Natural killer cell (primary cell): ENCODE measurements at places on chromosomes 7 and 10.
A peak's percentile ranks its signal among the peaks of the same experiment; 100 is the strongest.

DNA sequence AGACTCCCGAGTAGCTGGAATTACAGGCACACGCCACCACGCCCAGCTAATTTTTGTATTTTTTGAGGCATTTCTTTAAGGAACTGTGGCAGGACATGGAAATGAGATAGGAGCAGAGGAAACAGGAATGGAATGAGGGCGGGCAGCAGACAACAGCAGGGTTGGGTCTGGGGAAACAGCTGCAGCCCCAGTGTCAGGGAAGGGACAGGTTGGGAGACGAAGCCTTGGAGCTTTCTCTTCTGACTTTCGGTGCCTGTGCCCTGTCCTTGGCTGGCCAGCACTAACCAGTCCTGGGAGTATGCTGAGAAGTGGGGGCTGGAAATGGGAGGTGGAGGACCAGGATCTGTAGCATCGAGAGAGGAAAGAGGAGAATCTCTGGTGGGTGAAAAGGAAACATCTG, 47.4 kb downstream of the ATOH7 start:
- DNase-seq, result no peak

DNA sequence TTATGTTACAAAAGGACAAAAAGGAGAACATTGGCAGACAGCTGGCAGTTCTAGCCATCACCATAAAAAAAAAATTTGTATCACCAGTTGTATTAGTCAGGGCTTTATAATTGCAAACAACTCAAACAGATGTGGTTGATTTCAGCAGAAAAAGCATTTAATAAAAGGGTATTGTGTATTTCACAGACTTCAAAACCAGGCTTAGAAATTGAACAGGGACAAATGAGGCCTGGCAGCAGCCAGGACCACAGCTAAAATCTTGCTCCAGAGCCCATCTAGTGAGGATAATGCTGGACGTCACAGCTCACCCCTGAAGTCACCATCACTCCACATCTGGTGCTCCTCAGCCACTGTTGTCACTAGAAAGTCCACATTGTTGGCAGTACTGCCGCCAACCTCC, 52.9 kb upstream of the CALD1 start:
- no peak for DNase-seq

DNA sequence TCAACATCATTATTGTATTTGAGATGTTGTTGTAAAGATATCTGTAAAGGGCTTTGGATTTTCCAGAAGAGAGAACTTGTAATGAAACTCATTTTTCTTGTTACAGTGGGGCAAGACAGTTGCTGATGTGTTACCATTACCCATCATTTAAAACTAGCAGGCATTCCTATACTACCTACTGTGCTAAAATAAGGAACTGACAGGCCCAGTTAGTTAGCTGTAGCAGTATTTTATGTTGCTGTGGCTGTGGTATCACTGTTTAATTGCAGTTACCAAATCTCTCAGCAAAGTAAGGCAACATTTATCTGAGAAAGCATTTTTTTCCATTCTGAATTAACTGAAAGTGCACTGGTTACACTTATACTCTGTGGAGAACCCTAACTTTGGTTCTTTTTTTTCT, 9.9 kb downstream of the ST7 start:
- DNase-seq, result no peak

DNA sequence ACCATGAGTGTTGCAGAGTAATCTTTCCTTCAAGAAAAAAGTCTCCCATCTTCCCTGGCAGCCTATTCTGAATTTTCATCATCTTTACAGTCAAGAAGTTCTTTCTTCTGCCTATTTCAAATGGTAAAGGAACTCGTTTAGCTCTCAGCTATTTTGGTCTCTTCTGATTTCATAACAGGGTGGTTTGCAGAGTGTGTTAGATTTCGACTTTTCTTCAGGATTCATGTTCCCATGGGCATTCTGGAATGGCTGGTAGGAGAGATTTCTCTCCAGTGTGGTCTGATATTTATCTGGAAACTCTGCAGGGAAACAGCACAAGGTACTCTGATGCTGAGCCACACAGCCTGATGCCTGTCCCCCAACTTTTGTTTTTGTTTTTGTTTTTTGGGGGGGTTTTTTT, 111.1 kb upstream of the FAM171A1 start:
- DNase-seq, result no peak

DNA sequence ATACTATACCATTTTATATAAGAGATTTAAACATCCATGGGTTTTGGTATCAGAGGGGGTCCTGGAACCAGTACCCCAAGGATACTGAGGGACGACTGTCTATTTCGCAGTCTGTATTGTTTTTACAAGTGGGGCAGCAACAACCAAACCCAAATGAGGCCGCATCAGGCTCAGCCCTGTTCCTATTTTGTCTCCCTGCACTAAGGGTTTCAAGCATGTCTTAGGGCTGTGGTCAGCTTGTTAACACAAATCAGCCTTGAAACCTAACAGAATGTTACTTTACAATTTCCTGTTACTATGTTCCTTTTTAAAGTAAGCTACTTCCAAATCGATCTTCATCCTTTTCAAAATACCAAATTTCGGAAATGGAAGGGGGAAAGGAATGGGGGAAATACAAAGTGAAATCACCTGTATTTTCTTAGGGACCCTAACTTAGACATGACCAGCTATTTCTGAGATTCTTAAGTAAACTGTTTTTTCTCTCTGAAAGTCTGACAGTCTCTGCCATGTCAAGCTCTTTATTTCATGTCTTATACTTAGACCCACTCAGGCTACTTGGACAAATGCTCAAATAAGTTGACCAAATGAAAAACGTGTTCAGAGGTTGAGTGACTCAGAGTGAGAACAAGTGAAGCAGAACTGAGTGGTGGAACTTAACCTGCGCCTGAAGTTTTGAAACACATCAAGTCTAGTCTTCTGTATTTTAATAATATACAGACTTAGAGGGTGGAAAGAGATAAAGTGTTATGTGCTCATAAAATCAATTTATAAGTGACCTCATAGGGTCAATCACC, 75.8 kb downstream of the C1GALT1 start:
- DNase-seq, result peak; percentile 56

DNA sequence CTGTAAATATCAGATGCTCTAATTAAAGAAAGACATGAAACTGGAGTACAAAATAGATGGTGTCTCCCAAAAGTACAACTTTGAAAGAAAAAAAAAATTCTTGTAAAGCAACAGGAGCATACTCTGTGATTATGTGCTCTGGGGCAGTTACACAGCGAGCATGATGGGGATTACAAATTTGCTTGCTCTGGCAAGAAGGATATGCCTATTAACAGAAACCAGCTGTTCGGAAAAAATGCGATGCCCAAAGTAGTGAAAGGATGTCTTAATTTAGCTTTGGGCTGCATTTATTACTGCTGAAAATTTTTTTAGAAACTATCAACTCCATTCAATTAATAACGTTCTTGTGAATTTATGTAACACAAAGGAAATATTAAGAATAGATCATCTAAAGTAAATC, 256.9 kb upstream of the TPK1 start:
- no peak for DNase-seq

DNA sequence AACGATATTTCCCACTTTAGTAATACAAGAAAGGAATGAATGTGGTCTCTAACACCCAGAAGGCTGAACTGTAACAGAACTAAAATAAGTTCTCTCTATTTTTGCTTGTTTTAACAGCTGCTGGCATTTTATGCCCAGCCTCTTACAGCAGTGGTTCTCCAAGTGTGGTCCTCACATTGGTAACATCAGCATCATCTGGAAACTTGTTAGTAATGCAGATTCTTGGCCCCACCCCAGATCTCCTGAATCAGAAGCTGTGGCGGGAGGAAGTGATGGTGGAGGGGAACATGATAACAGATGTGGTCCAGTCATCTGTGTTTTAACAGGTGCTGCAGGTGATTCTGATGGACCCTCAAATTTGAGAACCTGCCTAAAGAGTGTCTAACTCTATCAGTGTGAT, 170.1 kb downstream of the TMEM26 start:
- no peak for DNase-seq

GRCh38 chr7:157560258-157560654, 223.5 kb downstream of the DNAJB6 start:
- no peak for DNase-seq

GRCh38 chr10:86658261-86658741, 4.0 kb downstream of the OPN4 start:
- DNase-seq, result no peak

DNA sequence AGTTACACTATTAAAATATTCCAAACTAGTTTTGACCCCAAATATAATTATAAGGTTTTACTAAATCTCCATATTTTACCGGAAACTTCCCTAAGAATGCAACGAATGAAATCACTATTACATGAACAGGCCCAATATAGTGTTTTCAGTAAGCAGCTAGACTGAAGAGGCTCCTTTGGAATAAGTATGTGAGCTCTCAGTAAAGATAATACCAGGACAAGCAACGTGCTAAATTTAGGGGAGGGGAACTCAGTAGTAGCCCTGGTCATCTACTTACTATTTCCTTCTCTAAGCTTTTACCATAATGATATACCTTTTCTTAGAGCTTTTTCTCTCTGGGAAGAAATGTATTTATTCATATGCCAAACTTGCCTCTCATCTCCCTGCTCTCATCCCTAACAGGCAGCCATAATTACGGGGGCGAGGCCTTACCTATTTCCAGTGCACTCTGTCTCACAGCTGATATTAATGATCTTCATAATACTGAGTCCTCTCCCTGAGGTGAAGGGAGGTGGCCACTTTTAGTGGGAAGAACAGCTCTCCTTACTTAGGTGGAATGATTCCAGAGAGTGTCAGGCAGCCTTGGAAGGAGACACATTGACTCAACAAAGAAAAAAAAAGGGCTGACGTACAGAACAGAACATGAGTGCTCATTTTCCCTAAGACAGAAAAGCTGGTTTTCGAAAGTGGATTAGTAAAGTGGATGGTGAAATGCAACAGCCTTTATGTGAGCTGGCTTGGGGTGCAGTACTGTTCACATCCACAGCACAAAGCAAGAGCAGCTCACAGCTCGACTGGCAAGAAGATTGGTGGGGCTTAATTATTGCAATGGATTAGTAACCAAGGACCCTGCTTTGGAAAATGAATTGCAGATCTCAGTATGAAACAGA, 165.4 kb downstream of the GLI3 start:
- DNase-seq, result no peak

GRCh38 chr10:100838986-100839385, 73.8 kb upstream of the SLF2 start:
- DNase-seq, result no peak

- DNase-seq, result no peak
Observed at GRCh38 chr10:128247576-128247975, 121.4 kb upstream of the MKI67 start.

DNA sequence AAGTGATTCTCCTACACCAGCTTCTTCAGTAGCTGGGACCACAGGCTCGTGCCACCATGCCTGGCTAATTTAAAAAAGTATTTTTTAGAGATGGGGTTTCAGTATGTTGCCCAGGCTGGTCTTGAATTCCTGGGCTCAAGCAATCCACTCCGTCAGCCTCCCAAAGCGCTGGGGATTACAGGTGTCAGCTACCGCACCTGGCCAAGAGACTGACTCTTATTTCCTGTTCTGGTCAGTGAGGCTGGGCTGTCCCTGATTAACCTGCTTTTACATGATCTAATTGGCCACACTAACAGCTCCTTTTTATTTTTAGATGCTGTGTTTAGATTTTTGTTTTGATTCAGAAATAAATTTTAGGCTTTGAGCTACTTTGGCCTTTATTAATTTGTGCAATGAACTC, 203.9 kb downstream of the NXPH1 start:
- DNase-seq, result no peak

GRCh38 chr10:89921403-89921802, 220.0 kb downstream of the KIF20B start:
- DNase-seq, result no peak

DNA sequence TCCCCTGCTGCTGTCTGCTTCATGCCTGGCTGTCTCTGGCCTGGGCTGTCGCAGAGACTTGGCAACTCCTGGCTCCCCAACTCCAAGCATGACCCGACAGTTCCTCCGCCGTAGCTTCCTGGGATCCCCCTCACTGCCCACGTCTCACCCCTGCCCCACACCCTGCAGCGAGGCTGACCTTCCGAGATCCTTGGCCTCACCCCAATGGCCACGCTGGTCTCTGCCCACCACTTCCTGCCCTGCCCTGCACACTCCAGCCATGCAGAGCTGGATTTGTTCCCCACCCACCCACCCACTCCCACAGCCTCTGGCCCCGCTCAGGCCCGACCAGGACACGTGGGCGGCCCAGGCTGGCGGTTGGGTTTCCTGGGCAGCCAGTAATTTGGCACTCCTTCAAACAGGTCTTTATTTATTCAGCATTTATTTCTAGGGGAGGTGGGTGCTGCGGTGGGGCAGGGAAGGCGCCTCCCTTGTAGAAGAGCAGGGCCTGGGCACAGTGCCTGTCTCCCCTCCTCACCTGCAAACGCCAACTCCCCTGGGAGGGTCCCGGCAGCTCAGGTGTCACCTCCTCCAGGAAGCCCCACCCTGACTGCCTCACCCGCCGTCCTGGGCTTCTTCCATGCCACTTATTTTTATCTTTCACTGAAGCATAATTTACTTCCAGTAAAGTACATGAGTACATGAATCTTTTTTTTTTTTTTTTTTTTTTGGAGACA, 25.5 kb downstream of the GTF2IRD1 start:
- no peak for DNase-seq

GRCh38 chr10:130359711-130360110, 223.5 kb downstream of the GLRX3 start:
- no peak for DNase-seq

DNA sequence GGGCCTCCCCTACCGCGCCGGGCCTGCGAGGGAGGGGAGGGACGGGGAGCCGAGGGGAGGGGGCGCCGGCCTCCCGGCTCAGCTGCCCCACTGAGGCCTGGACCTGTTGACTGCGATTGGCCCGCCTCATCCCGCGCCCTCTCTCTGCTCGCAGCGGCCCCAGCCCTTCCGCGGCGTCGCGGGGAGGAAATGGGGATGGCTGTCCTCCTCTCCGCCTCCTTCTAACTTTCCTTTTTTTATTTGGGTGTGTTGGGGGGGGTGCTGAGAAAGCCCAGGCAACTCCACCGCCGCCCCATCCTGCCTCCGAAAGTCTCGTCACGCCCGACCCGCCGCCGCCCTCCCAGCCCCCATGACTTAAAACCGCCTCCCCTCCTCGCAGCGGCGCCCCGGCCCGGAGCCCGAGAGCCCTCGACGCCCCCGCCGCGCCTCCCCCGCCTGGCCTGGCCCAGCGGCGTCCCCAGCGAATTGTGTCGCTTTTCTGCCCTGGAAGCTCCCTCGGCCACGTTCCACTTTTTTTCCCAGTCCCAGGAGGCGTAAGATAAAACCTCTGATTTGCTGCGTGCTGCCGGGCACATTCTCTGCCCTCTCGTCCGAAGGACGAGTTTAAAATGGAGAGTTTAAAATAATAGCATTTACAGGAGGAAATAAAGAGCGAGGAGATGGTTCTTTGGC, 842 bp upstream of the SKIDA1 start:
- DNase-seq, result peak; percentile 74

GRCh38 chr10:98077223-98077622, 46.8 kb upstream of the CRTAC1 start:
- no peak for DNase-seq

DNA sequence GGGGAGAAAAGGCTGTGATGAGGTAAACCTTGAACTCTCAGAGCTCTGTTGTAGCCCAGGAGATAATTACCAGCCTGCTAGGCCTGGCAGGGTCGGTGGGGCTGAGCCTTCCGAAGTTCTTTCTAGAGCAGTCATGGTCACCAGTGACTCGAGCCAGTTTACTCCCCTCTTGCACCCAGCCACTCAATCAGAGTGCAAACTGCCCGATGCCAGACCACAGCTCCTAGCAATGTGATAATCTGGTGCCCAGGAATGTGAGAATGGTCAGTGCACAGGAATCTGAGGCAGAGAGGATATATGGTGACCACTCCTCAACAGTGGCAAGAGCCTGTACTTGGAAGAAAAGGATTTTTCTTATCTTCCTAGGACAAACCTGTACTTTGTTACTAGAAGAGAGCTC, 46.4 kb upstream of the KMT2E start:
- DNase-seq, result no peak
